ENCODE measurements at places on chromosomes 7 and 10.
A peak's percentile ranks its signal among the peaks of the same experiment; 100 is the strongest.

DNA sequence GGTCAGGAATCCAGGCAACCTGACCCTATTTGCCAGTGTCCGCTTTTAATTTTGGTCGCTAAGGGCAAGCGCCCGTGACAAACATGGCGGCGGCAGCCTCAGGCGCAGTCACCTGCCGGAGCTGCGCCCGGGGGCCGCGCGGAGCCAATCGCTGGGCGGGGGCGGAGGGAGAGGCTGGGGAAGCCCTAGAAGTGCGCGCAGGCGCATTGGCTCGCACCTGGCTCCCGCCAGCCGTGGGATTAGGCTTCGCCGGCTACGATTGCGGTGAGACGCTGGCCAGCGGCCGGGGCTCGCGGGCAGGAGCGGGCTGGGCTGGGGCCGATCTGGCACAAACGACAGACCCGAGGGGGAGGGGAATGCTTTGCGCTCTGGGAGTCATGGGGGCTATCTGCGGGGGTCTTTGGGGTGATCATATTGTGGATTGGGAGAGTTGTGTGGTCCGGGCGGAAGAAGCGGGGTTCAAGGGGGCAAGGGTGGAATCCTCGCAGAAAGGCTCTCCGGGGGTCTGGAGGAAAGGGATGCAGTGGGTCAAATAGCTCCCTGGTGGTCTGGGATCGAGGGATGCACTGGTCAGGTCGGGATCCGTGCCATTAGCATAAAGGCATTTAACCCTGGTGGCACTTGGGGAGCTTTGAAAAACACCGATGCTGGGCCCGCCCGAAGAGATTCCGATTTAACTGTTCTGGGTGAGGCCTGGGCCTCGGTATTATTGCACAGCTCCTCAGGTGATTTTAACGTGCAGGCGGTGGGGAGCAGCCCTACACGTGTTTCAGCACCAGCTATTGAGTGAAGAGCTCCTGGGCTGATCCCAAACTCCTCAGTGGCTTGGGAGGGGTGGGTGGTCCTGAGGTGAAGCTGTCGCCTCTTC, 10.1 kb upstream of the C10orf95 start:
- DNase-seq, result peak; percentile 87

DNA sequence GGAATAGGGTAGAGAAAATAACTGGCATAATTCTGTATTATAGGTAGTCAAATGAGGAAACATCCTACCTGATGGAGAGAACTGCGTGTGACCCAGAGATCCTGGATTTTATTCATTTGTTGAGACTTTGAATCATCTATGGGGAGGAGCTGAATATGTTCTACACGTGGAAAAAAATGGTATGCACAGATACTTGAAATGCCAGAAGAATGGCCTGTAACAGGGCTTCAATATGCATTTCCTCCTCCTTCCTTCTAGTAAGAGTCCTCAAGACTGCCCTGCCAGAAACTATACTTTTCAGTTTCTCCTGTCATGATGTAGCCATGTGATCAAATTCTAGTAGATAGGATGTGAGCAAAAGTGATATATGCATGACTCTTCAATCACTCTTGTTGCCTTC, 301.6 kb upstream of the HGF start:
- DNase-seq, result no peak

- no peak for DNase-seq
These were observed 49.0 kb downstream of the WAC start for GRCh38 chr10:28581916-28582315.

DNA sequence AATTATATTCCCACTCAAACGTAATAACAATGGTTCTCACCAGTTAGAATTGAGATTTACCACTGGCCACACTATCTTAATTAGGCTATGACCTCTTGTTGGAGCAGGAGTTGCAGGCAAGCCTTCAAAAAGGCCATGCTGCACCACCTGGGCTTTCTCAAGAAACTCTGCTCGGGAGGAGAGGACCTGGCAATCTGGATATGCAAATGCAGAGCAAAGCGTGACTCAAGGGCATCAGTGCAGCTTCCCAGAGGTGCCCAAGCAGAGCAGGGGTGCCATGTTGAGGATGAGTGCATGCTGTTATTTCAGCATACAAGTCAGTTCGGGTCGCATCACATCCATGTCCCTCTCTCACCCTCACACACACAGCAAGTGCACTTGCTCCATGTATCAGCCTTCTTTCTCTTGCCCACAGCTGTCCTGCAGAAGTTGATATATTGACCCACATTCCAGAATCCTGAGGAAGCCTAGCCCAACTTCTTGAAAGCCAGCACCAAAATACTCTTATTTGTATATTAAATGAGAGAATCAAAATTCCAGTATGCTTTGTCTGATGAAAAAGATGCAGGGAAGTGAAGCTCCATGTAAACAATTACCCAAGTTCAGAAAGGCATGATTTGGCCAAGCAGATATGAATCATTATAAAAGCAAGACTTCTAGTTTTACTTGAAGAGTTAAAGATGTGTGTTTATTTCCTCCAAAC, 55.7 kb upstream of the IL6 start:
- no peak for DNase-seq

- no peak for DNase-seq
These were observed 160.5 kb downstream of the SND1 start for GRCh38 chr7:127812540-127812939.
